ENCODE measurements at places on chromosomes 11 and 22. TPM values are rescaled to one million over a fixed set of nuclear protein-coding genes. Genes with fewer than 3 reads are reported as not detected.

DNA sequence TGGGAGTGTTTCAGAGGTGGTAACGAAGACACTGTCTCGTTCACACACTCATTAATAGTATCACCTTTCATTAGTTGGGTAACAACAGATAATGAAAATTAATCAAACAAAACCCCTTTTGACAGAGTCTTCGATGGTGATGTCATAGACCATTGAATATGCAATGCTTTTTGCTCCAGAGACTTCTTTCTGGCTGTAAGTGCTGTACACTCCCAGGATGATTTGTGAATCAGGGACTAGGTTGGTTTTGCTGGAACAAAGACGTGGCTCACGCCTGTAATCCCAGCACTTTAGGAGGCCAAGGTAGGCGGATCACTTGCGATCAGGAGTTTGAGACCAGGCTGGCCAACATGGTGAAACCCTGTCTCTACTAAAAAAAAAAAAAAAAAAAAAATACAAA lies 9.5 kb upstream of the RASSF10 start:
- no peak for DNase-seq

DNA sequence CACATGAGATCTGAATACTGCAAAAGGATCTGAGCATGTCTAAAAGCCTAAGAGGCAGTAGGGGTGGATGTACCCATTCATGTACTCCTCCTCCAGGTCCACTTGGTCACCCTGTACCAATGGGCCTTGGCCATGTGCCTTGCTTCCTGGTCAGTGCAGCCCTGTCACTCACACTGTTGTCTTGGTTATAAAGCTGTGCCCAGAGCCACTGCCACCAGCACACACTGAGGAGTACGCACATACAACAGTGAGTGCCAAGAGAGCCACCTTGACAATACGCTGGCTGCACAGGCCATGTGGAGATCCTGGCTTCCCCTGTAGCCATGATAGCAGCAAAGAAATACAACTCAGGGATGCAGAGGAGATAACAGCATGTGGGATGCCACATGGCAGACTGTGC lies 96.4 kb upstream of the LDLRAD3 start:
- DNase-seq, result no peak

DNA sequence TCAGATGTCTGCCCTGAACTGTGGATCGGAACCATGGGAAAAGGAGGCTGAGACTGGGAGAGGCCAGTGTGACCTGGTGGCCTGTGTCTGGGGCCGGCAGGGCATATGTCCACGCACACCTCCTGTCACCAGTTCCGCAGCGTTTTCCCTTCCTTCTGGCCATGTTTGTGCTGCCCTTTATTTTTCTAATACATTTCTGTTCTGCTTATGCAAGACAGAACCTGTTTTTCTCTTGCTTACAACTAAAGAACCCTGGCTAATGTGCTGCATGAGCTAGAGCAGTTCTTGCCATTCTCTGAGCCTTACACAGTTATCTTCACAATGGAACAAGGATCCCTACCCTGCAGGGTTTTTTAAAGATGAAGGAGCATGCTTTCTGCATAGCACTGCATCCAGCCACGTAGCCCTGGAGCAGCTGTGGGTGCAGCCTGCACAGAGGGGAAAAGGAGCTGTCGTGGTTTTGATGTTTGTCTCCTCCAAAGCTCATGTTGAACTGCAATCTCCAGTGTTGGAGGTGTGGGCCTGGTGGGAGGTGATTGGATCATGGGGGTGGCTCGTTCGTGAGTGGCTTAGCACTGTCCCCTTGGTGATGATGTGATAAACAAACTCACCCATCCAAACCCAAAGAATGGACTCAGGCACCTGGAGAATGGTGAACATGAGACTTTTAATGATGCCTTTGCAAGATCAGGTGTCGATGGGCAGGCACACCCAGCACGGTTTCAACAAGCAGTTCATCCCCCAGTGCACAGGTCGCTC lies 84.8 kb upstream of the SHANK2 start:
- DNase-seq, result no peak

DNA sequence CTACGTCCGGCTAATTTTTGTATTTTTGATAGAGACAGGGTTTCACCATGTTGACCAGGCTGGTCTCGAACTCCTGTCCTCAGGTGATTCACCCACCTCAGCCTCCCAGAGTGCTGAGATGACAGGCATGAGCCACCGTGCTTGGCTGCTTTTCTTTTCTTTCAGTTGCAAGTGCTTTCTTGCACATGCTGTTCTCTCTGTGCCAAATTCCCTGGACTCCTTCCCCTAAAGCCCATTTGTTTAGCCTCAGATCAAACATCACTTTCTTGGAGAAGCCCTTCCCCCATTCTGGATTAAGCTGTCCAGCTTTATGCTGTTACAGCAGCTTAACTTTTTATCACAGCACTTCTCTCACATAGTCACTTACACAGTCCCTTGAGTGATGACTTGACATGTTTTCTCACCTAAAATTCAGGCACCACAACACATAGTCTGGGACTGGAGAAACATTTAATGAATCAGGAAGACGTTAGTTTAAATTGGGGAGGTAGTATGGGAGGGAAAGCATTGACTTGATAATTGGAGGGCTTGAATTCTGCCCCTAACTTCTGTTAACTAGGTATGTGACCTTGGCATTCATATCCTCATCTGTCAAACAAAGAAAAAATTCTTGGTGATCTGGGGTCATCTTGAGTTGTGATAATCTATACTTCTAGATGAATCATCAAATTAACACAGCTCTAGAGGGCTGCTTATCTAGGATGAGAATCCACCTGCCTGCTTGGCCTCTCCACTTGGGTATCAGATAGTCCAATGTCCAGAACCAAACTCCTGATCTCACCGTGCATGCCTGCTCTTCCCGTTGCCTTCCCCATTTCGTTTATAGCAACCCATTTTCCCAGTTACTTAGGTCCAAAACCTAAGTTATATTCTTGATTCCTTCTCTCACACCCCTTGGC lies 18.4 kb downstream of the ACO2 start:
- no peak for DNase-seq

GRCh38 chr11:122981388-122982264 lies at the start of gene BSX:
Gene BSX, minus strand, starts transcription at chr11:122981834. Its CDS starts 163 bp downstream, at chr11:122981671.
- peak; percentile 82 for DNase-seq

- DNase-seq, result peak; percentile 54
Measured at GRCh38 chr11:75233754-75234172, 6.8 kb upstream of the TPBGL start.

GRCh38 chr11:414318-414857 lies 411 bp downstream of the SIGIRR start:
- no peak for DNase-seq

- DNase-seq, result peak; percentile 15
Measured at GRCh38 chr11:59283825-59284772, 71.4 kb upstream of the MPEG1 start.

Gene HNRNPUL2
- total RNA-seq, result 8.2 TPM

Gene PDE2A
- 0.09 TPM for total RNA-seq

Gene ELFN2
- total RNA-seq, result 2.0 TPM
